Renal cortical epithelial cell (primary cell): ENCODE measurements at places on chromosomes 11 and 22.

DNA sequence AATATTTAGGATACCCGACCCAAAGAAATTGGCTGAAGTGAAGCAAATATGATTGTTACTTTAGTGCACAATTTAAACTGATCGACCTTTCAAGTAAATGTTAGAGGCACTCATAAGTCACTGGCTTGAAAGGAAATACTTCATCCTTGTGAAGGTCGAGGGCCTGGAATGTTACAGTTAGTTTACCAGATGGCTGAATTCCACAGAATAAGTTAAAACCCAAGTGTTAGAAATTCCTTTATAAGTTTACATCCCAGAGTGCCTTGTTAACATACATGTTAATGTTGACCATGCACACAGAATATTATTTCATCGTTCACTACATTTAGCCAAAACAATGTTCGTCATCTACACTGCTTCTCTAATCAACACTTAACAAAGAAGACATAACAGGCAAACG, 235.5 kb upstream of the ANO3 start:
- DNase-seq, result no peak

- DNase-seq, result no peak
Observed at GRCh38 chr11:7311903-7312302, 60.2 kb downstream of the SYT9 start.

- DNase-seq, result no peak
Observed at GRCh38 chr11:34155057-34155756, 49.8 kb downstream of the NAT10 start.

DNA sequence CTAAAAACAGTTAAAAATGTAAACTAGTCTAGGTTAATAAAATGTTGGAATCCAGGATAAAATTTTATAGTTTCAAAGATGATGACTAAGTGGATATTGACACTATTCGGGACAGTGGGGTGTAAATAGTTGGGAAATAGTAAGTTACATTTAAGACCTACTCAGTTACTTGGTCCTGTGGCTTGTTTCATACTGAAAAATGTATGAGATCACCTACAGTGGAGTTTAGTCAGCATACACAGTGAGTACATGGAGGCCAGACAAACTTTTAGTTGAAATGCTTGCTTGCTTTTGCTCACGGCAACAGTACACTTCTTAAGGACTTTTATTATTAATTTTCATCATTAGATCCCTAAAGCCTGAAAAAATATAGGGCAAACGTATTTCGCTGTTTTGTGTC, 16.1 kb downstream of the TRIM22 start:
- DNase-seq, result no peak

GRCh38 chr11:128300785-128301184, 286.6 kb downstream of the ETS1 start:
- DNase-seq, result no peak

DNA sequence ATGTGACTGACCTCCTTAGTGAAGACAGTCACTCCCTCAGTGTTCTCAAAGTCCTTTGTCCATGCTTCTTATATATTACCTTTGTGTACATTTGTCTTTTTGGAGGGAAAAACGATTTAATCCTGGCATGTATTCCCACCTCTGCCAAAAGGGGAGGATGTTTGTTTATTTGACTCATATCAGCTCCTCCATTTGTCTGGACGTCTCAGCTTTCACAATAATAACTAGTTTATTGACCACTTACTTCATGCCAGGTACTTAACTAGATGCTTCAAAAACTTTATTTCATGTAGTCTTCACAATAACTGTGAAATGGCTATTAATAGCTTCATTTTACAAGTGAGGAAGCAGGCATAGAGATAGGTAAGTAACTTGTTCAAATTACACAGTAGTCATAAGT, 5.3 kb downstream of the TBCEL start:
- no peak for DNase-seq

DNA sequence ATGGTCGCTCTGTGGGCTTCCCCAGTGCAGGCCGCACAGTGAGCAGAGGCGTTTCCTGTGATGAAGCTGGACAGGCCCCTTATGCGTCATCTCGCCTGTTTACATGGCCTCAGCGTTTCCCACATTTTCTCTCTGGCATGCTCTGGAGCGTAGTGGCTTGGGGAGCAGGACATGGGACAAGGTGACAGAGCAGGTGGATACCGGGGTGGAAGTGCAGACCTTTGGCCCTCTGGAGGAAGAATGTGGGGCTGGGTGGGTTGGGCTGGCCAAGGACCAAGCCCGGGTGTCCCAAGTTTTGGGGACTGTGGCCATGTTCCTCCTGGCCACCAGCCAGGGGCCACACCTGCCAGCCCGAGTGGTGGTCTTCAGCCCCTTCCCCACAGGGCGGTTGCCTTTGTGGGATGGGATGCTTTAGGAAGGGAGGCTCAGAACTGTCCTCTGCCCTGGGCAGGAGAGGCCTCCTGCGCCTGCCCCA, 446.6 kb downstream of the TBC1D22A start:
- DNase-seq, result no peak

DNA sequence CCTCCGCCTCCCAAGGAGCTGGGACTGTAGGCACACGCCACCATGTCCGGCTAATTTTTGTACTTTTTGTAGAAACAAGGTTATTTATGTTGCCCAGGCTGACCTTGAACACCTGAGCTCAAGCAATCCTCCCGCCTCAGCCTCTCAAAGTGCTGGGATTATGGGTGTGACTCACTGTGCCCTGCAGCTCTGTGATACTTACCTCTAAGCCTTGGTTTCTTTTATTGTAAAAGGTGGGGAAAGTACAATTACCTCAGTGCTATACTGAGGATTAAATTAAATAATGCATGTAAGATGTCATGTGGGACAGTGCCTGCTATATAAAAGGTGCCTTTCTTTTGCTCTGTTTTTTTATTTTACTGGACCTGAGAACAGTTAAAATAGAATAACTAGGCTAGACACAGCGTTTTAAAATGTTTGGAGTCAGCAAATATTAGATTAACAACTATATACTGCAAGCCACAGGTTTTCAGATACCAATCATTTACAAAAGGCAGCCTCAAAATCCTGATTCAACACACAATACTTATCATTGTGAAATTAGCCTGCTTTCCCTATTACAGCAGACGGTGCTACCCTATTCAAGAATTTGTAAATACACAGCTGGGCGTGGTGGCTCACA, 30.0 kb downstream of the PRR14L start:
- no peak for DNase-seq

DNA sequence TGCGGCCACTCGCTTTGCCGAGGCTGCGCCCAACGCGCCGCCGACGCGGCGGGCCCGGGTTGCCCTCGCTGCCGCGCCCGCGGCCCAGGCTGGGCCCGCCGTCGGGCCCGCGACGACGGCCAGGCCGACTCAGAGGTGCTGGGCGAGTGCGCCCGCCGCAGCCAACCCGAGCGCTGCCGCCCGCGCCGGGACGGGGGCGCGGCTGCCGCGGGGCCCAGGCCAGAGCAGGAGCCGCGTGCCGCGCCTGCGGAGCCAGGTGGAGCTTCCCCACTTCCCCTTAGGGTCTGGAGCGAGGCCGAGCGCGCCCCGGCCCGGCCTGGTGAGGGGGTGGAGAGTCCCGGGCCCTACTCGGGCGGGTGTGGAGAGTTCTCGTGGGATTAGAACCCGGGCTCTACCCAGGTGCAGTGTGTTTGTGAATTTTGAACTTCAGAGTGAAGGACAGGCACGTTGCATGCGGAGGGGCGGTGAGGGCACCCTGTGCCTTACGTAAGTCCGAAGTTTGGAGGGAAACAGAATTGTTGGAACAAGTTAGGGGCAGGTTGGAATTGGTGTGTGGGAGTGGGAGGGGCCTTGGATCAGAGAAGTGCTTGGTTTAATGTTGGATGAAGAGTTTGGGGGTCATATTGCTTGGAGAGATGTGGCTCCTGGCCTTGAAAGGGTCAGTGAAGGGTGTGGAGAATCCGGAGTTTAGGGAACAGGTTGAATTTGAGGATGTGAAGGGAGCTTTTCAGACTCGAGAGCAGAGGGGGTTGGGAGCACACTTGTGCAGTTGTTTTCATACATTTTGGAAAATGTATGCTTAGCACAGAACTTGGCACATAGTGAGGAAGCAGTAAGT, 697 bp downstream of the RNF169 start:
- peak; percentile 25 for DNase-seq

DNA sequence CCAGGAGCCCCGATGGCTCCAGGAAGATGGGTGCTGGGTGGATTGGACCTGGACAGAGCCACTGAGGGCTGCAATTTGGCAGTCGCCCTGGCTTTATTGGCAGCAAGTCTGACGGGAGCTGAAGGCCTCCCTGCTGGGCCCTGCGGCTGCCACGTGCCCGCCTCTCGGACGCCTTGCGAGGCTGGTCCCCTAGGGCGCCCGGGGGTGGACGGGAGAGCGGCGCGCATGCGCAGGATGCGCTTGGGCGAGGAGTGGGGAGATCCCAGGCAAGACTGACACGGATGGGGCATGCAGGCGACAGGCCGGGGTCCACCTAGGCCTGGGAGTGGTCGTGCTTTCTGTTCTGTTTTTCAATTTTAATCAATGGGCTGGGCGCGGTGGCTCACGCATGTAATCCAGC, 150.0 kb downstream of the ADAMTS15 start:
- DNase-seq, result no peak

- no peak for DNase-seq
Observed at GRCh38 chr11:128285321-128285720, 302.0 kb downstream of the ETS1 start.

DNA sequence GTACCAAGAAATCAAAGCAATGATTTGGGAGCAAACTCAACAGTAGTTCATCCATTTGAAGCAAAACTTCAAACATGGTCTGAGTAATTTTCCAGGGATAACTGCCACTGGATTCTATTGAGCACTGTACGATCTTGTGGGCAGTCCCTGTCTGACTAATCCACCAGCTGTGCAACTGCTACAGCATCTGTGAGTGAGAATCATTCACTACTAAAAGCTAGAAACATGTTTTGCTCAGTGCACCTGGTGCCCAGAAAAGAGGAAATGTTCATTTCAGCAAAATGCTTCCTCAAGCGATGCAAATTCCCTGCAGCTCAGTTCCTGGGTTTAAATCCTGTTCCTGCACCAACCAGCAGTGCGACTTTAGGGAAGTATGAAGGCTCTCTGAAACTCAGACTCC, 1077.9 kb downstream of the DLG2 start:
- DNase-seq, result no peak

- no peak for DNase-seq
Observed at GRCh38 chr11:69512136-69512535, 30.7 kb downstream of the LINC01488 start.

GRCh38 chr22:38295339-38295738, 21.9 kb downstream of the CSNK1E start:
- no peak for DNase-seq

- DNase-seq, result no peak
Observed at GRCh38 chr22:48906216-48906835, 921.3 kb downstream of the BRD1 start.

DNA sequence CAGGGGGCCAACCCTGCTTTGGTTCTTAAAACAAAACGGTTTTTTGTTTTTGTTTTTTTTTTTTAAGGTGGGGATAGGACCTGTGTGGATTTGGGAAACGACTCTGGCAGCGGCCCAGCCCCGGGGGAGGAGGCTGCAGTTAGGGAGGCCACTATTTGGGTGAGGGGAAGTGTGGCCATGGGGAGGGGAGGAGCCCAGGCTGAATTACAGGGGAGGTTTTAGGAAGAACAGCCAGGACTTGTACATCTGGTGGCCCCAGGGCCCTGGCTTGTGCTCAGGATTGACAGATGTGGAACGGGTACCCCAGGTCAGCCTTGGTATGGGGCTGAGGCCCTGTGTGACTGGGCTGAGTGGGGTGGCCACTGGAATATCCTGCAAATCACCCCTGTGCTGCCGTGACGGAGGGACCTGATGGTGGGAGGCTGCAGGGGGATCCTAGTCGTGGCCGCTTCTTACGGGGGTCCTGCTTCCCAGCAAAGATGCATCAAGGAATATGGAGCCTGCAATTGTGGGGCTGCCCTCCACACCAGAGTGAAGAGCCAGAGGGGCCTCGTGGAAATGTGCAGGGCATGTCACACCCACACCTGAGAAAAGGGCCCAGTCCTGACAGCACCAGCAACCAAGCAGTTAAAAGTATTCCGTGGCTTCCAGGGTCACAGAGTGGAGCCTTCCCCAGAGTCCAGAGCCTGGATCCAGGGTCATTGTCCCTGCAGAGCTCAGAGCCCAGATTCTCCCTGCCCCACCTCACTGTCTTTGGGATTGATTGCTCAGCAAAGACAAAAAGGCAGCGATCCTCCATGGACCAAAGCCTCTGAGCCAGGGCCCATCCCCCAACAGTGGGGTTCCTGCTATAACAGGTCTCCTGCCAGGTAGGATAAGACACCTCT, 55.2 kb upstream of the WNT7B start:
- DNase-seq, result no peak

GRCh38 chr22:48695251-48695650, 1132.4 kb downstream of the BRD1 start:
- DNase-seq, result no peak
